ENCODE measurements at places on chromosomes 3 and 15. TPM values are rescaled to one million over a fixed set of nuclear protein-coding genes. Genes with fewer than 3 reads are reported as not detected.

The ZNF80 gene
- not detected for total RNA-seq

The PLA2G4E gene
- 0.27 TPM for total RNA-seq

The SOX2 gene
- not detected for total RNA-seq

The FBLN2 gene
- total RNA-seq: 0.86 TPM

The TMEM207 gene
- total RNA-seq: not detected

The RAB6B gene
- total RNA-seq: 0.15 TPM

All from hair follicular keratinocyte (primary cell).